Adrenal gland (tissue), 19 donors: ENCODE measurements at places on chromosomes 5 and 9. TPM values are rescaled to one million over a fixed set of nuclear protein-coding genes. Genes with fewer than 3 reads are reported as not detected.

GADD45G gene
- total RNA-seq: 43.3 TPM

NFIB gene
- total RNA-seq: 67.0 TPM

GRCh38 chr9:127319366-127320114 lies 55.0 kb downstream of the GARNL3 start:
- DNase-seq: no peak
- no peaks in the 10 kb centered on the region for H3K4me1 ChIP-seq

DNA sequence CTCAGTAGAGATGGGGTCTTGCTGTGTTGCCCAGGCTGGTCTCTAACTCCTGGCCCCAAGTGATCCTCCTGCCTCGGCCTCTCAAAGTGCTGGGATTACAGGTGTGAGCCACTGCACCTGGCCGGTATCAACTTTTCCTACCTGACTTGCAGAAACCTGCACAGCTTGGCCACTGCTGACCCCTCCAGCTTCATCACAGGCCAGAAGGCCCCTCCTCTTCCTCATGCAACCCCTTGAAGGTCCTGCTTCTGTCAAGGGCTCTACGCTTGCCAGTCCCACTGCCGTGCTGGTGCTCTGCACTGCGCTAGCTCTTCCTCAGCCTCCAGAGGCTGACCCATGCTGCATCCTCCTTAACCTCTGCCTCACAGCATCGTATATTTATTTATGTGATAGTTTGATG lies 32.5 kb upstream of the RNU6ATAC start:
- H3K4me1 ChIP-seq: no peaks in the 10 kb centered on the region
- no peaks in the 10 kb centered on the region for H3K27me3 ChIP-seq
- H3K36me3 ChIP-seq: no peaks in the 10 kb centered on the region
- H3K27ac ChIP-seq: no peak overlapping the region

DNA sequence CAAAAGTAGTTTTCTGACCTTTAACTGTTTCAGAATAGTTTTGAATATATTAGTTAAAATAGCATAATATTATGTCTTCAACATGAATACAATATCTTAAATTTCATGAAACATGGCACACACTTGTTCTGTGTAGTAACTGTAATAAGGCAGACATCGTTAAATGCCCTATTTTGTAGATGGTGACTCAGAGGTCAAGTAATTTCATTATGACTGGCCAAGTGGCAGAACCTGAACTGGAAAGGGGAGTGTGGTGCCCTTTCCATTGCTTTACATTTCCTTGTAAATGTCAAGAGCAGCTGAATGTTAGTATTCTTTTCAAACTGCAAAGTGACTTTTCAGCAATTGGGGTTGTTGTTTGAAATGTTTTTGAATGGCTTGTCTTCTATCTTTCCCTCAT lies 201.2 kb upstream of the CDKN2B start:
- no peaks in the 10 kb centered on the region for H3K36me3 ChIP-seq
- no peaks in the 10 kb centered on the region for H3K27me3 ChIP-seq
- no peak for DNase-seq
- peaks cover 3% of the 10 kb centered on the region for H3K4me1 ChIP-seq
- no peak overlapping the region for H3K27ac ChIP-seq

DNA sequence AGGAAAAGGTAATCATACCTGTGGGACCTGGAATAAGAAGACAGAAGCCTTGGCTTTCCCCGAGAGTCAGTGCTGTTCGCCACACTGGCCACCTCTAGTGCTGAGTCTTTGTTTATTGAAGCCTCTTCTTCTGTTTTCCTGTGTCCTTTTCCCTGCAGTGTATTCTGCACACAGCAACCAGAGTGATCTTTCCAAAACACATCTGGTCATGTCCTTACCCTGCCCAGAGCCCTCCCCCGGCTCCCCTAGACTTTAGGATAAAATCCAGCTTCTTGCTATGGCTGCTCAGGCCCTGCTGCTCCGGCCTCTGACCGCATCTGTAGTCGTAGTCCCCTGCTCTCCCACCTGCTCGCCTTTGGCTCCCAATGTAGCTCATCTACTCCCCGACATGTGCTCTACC lies 28.3 kb downstream of the GALNT10 start:
- H3K4me3 ChIP-seq: no peak overlapping the region
- H3K4me1 ChIP-seq: peaks cover 48% of the 10 kb centered on the region
- H3K27ac ChIP-seq: no peak overlapping the region

GRCh38 chr9:112699230-112699629 lies 18.7 kb downstream of the INIP start:
- H3K27ac ChIP-seq: no peak overlapping the region
- no peaks in the 10 kb centered on the region for H3K4me1 ChIP-seq
- DNase-seq: no peak
- H3K27me3 ChIP-seq: no peaks in the 10 kb centered on the region
- no peaks in the 10 kb centered on the region for H3K36me3 ChIP-seq

DNA sequence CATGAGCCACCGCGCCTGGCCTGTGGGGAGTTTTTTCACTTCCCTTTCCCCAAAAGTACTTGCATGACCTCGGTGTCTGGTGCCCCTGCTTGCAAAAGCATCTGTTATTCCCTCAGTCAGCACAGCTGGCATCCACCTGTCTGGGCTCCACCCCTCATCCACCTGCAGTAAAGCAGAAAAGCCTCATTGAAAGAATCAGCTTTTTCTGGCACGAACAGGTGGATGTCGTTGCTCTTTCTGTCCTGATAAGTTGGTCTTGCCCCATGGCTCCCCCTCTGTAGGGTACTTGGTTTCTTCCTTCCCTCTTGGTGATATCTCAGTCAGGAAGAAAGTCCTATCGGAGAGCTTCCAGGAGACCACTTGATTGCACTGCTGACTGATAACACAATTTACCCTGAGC lies 37.4 kb downstream of the WWC1 start:
- no peaks in the 10 kb centered on the region for H3K36me3 ChIP-seq
- DNase-seq: no peak
- no peak overlapping the region for H3K4me3 ChIP-seq
- no peaks in the 10 kb centered on the region for H3K4me1 ChIP-seq
